ENCODE measurements at places on chromosomes 6 and 20.

- no peak for DNase-seq
Observed at GRCh38 chr20:34615477-34615876, 57.0 kb downstream of the MAP1LC3A start.

GRCh38 chr6:142796571-142796970 lies 148.4 kb downstream of the HIVEP2 start:
- DNase-seq = no peak

DNA sequence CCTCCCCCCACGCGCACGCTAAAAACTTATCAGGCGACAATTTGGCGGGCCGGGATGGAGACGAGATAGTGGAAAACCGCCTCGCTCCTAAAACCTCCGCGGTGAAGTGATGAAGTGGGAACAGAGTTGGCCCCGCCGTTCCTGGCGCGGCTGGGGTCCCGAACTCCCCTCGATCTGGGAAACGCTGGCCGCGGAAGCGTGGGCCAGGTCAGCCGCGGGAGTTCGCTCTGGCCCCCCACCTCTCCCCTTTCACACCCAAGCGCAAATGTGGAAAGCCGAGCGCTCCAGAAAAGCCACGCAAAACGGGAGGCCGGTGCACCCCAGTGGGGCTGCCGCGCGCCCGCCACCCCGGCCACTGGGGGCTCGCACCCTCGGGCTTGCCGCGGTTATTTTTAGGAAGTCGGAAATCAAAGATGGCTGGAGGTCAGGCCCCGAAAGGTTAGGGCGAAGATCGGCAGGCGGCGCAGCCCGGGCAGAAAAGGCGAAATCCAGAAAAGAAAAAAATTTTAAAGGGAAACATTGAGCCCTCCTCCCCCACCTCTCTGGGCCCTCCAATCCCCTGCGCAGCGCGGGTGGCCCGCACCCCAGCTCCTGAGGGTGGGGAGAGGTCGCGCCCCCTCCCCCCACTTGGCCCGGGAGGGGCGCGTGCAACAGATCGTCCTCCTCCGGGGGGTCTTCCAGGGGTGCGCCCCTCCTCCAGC lies 1.0 kb downstream of the SALL4 start:
- DNase-seq = no peak

DNA sequence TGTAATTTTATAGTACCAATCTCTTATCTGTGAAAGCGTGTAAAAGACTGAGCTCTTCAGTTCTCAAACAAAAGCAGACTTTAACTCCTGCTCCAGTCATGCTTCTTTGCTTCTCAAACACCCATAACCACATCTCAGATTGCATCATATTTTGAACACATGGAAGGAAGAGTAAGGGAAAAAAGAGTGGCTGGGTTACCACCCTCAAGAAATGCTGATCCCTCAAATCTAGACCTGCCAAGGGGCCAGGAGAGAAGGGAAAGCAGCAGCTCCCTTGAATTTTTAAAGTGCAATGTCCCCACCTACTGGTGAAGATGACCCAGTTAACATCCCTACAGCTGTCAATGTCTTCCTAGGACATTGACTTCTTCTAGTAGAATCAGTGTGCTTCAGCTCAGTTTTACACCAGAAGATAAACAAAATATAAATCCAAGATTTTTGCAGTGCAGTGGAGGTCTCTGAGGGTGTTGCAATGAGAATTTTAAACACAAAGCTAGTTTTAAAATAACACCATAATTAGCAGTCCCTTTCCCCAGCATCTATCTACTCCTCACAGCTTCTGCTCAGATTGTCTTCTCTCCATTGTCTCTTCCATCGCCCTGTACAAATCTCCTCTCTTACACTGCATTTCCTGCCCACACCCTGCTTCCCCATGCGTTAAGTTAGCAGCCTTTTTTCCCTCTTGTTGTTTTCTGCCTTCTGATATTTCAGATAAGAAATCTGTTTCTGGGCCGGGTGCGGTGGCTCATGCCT lies 22.6 kb upstream of the HLA-DQB2 start:
- no peak for DNase-seq

GRCh38 chr6:37050854-37051137 lies 45.3 kb downstream of the FGD2 start:
- DNase-seq = no peak

DNA sequence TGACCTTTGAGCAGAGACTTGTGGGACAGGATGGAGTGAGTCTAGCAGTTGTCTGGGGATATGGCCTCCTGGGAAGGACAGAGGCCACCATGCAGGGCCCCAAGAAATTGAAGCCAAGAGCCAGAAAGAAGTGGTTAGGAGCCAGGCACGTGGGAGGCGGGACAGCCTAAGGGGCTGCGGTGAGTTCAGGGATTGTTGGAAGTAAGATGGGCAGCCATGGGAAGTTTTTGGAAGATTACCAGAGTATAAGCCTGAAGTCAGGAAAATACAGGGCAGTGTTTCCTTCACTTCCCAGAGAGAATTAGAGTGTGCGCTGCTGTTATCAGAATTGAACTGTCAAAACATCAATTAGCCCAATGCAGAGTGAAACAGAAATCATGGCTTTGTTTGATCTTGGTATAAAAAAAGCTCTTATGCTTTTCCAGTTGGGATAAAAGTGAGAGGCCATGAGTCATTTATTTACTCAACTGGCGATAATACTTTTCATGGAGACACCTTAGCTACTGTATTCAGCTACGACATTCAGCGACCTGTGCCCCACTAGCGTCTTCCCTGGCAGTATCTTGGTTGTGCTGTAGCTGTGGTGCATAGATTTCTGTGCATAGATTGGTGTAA lies 66.9 kb downstream of the PHACTR2 start:
- DNase-seq = no peak

GRCh38 chr6:135170238-135170637 lies 10.9 kb upstream of the MYB start:
- DNase-seq = no peak

DNA sequence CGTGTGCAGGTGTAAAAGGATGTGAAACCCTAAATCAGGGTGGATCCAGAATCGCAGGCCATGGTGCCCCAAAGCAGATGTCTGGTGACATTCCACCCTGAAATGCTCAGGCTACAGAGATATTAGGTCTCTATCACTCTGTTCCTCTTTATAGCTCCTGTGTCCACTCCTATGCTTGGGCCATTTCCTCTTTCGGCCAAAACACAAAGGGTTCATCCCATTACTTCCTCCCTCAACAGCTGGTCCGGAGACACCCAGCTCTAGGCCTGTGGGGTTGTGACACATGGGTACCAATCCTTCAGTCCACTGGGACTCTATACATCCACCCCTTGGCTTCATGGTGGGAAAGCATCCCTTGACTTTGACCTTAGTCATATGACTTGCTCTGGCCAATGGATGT lies 1.7 kb upstream of the SIGLEC1 start:
- no peak for DNase-seq
